LHCN-M2 (cell line): ENCODE measurements at places on chromosomes 12 and 14. TPM values are rescaled to one million over a fixed set of nuclear protein-coding genes. Genes with fewer than 3 reads are reported as not detected.
A peak's percentile ranks its signal among the peaks of the same experiment; 100 is the strongest.

P2RX2 gene
- not detected in 2 replicates for total RNA-seq

PZP gene
- not detected in 2 replicates for total RNA-seq

GALNT16 gene
- total RNA-seq: 5.1 and 5.6 TPM in 2 replicates

PTPN6 gene
- total RNA-seq: not detected in 2 replicates

SIX4 gene
- 21.7 and 29.2 TPM in 2 replicates for total RNA-seq

GSG1 gene
- 6.7 and 9.0 TPM in 2 replicates for total RNA-seq

PLEKHG7 gene
- total RNA-seq: not detected in 2 replicates

KRT75 gene
- not detected in 2 replicates for total RNA-seq

SERPINA10 gene
- total RNA-seq: not detected in 2 replicates

TMBIM6 gene
- 413 and 429 TPM in 2 replicates for total RNA-seq

RD3L gene
- total RNA-seq: not detected in 2 replicates

GPR137C gene
- total RNA-seq: 1.7 and 2.3 TPM in 2 replicates

LGALS3 gene
- 247 and 288 TPM in 2 replicates for total RNA-seq

RNASE7 gene
- total RNA-seq: not detected in 2 replicates

CLEC2B gene
- 7.8 and 16.2 TPM in 2 replicates for total RNA-seq

RAD51AP1 gene
- total RNA-seq: 34.6 and 49.9 TPM in 2 replicates

FSCB gene
- not detected in 2 replicates for total RNA-seq

GRCh38 chr12:77064896-77065360, 441 bp downstream of the E2F7 start:
- no peak for DNase-seq

DNA sequence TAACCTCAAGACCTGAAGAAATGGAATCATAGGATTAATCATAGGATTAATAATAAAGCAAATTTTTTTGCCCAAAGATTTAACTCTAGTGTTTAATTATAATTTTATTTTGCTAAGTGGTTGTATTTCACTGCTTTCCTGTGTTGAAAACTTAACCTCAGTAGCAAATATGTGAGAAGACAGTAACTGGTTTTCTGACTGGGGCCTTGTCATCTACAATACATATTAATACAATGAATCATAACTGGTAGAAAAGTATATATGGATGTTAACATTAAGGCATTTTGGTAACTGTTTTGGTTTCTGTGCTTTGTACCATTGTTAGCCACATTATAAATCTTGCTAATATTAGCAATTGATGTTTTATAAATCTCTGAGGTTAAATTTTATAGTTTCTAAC, 92.2 kb downstream of the ACSS3 start:
- peak; percentile 35 for DNase-seq

DNA sequence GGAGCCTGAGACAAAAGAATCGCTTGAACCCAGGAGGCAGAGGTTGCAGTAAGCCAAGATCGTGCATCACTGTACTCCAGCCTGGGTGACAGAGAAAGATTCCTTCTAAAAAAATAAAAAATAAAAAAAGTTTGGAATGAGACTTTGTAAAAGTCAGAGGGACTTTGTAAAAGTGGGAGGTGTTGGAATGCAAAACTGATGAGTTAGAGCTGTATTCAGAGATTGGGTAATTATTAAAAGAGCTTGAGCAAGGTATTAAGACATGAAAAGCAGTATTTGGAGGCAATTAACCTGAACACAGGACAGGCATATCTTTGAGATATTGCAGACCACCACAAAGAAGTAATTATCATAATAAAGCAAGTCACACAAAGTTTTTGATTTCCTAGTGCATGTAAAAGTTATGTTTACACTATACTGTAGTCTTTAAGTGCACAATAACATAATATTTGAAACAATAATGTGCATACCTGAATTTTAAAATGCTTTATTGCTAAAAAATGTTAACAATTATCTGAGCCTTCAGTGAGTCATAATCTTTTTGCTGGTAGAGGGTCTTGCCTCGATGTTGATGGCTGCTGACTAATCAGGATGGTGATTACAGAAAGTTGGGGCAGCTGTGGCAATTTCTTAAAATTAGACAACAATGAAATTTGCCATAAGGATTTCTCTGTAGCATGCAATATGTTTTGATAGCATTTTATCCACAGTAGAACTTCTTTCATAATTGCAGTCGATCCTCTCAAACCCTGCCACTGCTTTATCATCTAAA, 33.1 kb downstream of the PHLDA1 start:
- peak; percentile 42 for DNase-seq

DNA sequence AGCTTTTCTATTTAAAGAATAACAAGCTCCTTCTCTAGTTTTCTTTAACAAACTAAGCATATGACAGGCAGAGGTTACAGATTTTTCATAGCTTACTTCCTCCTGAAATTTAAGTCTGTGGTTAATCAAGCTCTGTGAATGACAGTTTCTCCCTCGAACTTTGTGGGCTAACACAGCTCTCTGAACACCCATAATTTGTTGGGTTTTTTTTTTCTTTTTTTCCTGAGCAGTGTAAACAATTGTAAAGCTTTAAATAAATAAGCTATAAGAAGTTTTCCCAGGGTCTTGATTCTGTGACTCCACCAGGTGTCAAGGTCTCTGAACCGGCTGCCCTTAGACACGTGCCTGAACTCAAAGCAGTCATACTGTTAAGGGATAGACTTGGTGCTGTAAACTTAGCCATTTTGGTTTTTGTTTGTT, 128.1 kb upstream of the AMIGO2 start:
- DNase-seq: no peak

- peak; percentile 95 for DNase-seq
Observed at GRCh38 chr12:24838531-24838950, 110.4 kb downstream of the BCAT1 start.

DNA sequence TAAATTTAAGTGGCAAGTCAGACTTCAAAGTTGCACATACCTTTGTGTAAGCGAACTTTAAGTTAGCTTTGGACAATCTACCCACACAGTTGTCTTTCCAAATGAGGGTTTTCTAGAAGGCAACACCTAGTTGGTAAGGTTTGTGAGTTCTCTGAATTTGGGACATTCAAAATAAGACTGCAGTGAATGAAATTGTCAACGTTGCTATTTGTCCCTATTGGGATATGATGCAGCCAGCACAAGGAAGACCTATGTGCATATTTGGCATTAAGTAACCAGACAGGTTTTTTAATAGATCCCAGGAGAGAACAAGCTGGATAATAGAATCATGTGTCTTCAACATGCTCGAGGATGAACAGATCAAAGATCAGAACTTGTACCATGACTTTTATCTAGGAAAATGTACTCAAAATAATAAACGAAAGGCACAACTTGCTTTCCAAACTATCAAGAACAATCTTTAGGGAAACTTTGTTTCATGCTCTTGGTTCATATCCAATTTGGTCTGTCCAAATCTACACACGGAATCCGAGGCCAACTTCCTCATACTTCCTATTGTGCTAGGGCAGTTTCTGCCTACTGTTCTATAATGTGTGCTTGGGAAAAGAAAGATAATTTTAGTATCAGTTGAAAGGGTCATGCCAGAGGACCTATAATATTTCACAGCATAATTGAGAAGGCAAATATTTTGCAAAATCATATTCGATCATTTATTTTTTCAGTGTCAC, 284.2 kb upstream of the SOX5 start:
- DNase-seq: no peak

DNA sequence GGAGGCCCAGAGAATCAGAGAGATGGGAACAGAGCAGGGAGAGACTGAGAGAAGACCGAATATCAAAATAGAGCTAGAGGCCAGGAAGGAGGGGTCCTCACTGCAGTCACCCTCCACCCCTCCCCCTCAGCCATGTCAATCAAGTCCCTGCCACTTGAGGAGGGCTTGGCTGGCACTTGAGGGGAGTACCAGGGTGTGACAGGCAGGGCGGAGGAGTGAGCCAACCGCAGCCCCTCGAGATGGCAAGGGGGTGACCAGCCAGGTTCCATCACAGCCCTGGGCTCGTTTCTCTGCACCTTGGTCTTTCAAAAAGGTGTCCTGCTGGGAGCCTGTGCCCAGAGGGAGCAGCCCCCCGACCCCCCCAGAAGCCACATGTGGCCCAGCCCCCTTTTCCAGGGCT, 4.2 kb downstream of the AQP5 start:
- no peak for DNase-seq

DNA sequence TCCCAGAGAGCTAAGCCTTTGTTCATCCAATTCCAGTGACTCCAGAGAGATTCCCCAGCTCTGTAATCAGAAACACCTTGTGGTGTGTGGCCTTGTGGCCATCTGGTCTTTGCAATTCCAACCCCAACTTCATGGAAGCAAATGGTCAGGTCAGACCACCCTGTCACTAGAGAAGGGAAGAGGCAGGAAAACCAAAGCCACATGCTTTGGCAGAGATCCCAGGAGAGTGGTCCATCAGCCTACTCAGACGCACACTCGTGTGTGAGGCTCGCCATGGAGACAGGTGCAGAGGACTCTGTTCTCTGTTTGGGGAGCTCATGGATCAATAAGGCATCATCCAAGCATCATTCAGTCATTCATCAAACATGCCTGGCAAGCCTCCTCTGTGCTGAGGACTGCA, 46.2 kb upstream of the TUNAR start:
- DNase-seq: no peak

- DNase-seq: no peak
Observed at GRCh38 chr12:38771871-38772270, 133.5 kb downstream of the CPNE8 start.

GRCh38 chr12:122145505-122146330, 28.3 kb downstream of the IL31 start:
- no peak for DNase-seq

DNA sequence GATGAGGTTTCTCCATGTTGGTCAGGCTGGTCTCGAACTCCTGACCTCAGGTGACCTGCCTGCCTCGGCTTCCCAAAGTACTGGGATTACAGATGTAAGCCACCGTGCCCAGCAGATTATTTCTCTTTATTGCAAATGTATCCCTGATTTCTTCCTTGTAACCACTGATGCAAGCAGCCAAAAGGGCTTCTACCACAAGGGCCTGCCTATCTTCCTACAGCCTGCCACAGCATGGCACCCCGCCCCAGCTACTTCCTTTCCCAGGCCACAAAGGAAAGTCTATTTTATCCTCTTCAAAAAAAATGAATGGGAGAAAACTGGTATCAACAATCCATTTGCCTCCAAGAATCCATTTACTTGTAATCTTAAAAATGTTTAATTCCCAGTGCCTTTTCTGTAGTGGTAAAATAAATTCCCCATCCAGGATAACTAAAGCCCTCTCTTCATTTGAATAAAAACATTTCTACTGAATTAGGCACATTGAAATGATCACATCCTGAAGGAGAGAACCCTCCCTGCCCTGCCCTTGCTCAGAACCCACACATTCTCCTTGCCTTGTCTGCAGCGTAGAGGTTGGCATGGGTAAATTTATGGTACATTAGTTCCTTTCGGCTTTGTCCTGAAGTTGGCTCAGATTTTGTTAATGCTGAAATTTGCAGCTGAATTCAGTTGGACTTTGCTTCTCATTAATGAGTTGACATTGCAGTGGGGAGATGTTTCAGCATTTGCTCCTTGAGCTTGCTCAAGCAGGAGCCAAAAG, 19.2 kb downstream of the GPHB5 start:
- DNase-seq: no peak

- DNase-seq: no peak
Observed at GRCh38 chr14:46404865-46405811, 246.4 kb downstream of the RPL10L start.

DNA sequence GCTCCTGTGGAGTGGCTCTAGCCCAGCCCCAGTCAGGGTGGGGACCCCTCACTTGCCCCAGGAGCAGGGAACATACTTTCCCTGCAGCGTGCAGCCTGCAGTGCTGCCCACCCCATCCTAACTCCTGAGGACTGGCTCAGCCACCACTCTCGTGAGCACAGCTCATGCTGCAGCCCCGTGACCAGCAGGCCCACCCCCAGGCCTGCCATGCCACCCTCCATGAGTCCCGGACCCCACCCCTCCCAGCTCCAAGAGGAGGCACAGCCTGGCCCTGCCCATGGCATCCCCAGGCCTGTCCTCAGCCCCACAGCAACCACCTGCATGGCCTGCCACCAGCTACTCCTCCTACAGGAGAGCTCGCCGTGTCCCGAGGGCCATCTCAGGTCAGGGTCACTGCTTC, 3.9 kb upstream of the JAG2 start:
- DNase-seq: no peak

- no peak for DNase-seq
Observed at GRCh38 chr12:62290846-62291245, 30.6 kb downstream of the USP15 start.

DNA sequence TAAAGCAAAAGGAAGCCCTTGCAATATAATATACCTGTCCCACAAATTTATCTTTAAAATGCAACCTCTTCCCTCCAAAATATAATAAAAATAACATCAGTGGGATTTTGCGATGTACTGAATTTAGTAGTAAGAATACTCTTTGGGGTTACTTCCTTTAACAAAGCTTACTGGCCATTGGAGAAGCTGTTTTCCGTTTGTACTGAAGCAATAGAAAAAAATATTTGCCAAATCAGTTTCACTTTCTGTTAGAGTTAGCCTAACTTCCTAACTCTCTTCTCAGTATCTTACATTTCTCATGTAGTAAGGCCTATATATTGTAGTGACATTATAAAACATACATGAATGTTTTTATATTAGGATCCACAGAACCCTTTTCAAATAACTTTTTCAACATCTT, 3.7 kb downstream of the MAX start:
- DNase-seq: no peak

GRCh38 chr14:98731701-98732100, 540.3 kb downstream of the BCL11B start:
- no peak for DNase-seq

DNA sequence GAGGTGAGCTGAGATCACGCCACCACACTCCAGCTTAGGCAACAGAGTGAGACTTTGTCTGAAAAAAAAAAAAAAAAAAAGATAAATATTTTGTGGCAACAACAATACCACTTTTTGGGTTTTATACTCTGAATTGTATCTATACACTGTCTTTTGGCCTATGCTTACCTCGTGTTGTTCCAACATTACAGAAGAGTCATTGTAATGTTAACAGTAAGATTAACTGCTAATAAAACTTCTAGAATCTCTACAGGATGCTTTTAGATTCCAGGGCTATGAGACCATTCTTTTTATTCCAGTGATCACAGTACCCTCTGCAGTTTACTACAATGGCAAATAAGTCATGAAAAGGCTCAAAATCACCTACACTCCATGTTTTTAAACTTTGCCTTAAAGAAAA, 11.6 kb downstream of the IFT81 start:
- no peak for DNase-seq

GRCh38 chr14:71363946-71364925, 457.0 kb downstream of the PCNX1 start:
- peak; percentile 33 for DNase-seq

DNA sequence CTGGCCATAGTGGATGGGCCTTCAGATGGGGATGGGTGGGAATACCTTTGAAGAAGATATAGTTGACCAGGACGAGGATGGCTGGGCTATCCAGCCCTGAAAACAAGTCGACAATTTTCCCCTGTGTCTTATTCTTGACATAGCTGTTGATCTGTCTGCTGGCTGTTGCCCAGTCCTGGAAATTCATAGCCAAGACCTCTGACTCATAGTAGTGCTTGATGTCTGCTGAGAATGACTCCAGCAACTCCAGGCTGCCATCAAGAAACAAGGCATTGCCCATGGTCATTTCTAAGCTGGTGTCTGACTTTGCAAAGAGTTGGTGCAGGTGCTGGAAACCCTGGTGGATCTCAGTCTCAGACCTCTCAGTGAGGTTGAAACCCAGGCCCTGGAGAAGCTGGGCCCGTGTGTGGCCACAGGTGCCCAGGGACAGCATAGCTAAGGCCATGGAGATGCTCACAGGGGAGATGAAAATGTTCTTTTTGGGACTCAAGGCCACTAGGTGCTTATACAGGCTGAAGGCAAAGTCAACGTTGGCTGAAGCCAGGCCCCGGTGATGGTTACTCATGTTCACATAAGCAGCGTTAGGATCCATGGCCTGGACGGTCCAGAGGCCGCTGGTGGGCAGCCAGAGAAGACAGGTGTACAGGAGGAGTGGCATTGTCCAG, 9.0 kb downstream of the SERPINA6 start:
- DNase-seq: no peak
